ENCODE measurements at places on chromosomes 12 and 14.

GRCh38 chr12:77882709-77883108, 52.0 kb downstream of the NAV3 start:
- DNase-seq = no peak

GRCh38 chr12:116048879-116049278, 228.6 kb downstream of the MED13L start:
- no peak for DNase-seq

DNA sequence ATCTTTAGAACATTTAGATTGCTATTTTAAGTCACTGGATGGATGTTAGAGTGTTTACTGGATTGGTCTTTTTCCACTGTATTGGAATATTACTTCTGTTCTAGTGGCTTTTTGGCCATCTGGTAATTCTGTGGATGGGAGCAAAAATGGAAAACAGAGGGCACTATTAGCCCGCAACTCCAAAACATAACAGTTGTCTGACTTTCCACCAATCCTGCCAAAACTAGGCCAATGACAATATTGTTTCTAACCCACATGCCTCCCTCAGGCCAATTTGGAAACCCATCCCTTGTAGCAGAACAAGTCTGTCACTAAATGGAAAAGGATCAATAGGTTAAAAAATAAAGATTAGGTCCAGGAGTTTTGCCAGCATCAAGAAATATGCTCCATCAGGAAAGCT, 97.8 kb downstream of the ETNK1 start:
- DNase-seq = no peak

DNA sequence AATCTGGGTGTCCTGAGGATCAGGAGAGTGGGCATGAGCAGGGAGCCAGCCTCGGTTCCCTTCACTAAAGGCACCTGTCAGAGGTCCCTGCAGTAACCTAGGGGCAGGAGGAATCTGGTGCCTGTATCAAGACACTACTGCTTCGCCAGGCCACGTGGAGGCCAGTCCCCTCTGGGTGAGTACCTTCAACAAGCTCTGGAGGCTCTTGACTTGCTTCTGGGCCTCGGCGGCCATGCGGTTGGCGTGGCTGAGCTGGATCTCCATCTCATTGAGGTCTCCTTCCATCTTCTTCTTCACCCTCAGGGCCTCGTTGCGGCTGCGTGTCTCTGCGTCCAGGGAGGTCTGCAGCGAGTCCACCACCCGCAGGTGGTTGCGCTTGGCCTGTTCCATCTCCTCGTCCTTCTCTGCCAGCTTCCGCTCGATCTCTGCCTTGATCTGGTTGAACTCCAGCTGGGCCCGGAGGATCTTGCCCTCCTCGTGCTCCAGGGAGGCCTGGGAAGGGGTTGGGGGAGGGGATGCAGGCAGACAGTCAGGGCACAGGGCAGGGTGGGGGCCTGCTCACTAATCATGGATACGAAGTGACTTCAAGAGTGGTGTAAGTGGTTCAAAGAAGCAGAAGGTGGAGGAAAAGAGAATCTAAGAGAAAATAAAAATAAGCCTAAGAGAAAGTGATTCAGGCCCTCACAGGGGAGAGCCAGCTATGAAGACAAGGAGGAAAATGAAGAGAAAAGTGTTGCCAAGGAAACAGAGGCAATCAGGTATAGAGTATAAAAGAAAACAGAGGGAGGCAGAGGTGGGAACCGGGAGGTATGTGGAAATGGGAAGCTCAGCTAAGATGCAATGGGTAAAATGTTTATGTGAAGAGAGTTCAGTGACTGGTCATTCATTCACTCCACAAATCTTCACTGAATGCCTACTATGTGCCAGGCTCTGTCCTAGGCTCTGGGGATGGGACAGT, 8.0 kb upstream of the MYH6 start:
- DNase-seq = no peak

DNA sequence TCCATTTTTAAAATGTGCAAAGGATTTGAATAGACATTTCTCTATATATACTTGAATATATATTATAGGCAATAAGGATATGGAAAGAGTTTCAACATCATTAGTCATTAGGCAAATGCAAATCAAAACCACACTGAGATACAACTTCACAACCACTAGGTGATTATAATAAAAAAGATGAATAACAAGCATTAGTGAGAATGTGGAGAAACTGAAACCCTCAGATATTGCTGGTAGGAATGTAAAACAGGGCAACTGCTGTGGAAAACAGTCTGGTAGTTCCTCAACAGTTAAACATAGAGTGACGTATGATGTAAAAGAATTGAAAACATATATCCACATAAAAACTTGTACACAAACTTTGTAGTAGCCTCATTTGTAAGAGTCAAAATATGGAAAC, 11.7 kb upstream of the BATF start:
- no peak for DNase-seq

- DNase-seq = no peak
Measured at GRCh38 chr12:6082613-6083012, 41.9 kb downstream of the VWF start.

- no peak for DNase-seq
Measured at GRCh38 chr12:122635471-122635870, 67.7 kb downstream of the HCAR2 start.

GRCh38 chr12:17079251-17079909, 473.4 kb upstream of the LMO3 start:
- no peak for DNase-seq

DNA sequence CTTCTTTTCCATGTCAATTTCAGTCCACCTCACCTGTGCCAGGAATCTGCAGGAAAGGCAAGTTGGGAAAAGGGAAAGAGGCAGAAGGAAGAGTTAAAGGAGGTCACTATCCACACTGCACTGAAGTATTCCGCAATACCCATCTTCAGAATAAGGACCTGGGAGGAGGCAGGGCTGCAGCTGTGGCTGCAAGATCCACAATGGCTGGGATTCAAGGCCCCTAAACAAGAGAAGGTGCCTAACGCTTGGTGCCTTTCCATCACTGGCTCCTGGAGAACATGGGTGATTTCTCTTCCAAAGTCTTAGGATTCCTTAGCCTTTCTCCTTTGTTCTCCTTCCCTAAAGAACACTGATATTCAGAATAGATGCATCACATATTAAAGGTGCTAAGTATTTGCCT, 204.0 kb downstream of the GRIN2B start:
- DNase-seq = no peak

- DNase-seq = no peak
Measured at GRCh38 chr12:34286483-34286882, 264.2 kb downstream of the ALG10 start.

DNA sequence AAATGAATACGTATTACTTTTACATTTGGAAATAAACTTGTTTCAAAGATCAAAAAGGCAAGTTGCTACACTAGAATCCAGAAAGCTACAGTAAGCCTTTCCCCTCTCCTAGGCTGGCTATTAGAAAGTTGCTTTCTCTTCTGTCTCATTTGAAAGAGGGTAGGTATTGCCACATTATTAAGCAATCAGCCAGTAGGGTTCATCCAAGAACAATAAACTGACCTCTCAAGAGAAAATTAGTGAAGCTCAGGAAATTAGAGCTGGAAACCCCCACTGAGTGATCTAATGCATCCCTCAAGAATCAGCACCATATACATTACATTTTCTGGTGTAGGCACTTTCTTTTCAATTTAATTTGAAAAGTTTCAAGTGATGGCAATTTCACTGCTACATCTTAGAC, 4.5 kb upstream of the TMEM233 start:
- no peak for DNase-seq

GRCh38 chr14:100825713-100826331, at the start of gene MEG3:
Gene MEG3 (plus strand): TSS chr14:100826118.
- DNase-seq = no peak

- no peak for DNase-seq
Measured at GRCh38 chr14:59148334-59148900, 40.0 kb upstream of the DAAM1 start.

DNA sequence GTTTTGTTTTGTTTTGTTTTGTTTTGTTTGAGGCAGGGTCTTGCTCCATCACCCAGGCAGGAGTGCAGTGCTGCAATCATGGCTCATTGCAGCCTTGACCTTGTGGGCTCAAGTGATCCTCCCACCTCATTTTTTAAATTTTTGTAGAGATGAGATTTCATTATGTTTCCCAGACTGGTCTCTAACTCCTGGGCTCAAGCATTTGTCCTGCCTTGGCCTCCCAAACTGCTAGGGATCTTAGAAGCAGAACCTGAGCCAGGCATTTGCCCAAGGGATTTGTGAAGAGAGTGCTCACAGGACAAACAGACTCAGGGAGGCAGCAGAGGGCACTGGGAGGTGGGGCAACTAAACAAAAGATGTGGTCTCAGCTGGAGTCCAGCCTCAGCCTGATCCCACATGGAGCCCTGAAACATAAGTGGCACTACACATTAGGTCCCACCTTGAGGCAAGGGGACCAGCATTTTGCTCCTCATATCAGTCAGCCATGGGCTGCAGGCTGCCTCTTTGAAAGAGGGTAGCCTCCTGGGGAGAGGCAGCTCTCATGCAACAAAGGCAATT, 86.2 kb upstream of the CMKLR1 start:
- no peak for DNase-seq

DNA sequence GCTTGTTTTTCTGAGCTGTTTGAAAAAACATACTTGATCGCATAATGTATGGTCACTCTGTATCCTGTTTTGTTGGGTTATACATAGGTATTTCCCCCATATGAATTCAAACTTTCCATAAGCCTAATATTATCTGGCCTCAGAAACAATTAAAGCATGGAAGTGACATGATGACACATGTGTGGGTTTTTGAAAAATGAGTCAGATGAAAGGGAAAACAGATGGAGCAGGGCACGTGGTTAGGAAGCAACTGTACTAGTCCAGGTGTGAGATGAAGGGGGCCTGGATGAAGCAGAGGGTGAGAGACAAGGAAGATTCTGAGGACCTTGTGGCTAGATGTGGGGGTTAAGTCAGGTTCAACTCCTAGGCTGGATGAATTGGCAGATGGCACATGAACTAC, 92.7 kb upstream of the DNM1L start:
- DNase-seq = no peak

DNA sequence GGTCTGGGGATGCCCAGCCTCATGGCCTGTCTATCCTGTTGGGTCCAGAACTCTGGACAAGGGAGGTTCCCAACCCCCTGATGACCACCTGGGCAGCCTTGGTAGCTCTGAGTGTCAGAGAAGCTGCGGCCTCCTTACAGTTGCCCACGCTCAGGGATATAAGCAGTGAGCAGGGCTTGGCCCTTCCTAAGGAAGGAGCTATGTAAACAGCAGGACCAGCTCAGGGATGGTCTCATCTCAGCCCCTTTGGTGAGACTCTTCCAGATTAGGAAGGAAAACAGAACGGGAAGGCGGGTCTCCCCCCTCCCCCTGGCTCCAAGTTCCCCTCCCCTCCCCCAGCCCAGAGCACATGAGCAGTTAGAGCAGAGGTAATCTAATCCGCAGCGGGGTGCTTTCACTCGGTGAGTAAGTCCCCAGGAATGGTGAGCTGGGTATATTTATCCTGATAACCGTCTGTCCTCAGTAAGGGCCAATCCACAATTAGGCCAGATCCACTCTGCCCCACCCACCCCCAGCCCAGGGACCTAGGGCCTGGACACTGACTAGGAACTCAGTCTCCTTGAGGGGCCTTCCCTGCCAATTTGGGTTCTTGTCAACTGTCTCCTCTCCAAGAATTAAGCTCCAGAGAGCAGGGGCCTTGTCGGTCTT, 29.5 kb upstream of the RPLP0 start:
- no peak for DNase-seq

GRCh38 chr14:33030386-33030785, 91.7 kb downstream of the NPAS3 start:
- DNase-seq = peak; percentile 27

Measured in NCI-H774 (cell line).